ENCODE measurements at places on chromosomes 2 and 18.

DNA sequence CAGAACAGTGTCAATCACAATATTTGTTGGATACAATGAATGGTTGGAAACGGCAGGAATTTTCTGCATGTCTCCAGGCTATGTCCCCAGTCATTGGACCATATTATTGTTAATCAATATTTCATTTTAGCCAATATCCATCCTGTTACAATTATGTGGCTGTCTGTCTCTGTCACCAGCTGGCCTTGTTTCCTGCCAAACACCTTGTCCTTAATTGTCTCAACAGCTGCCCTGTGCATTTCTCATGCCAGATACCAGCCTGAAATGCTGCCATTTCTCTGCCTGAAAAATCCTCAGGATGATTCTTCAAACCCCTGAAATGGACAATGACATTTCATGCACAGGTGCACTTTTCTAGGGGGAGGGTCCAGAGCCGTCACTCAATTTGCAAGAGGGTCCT, 170.6 kb downstream of the ALPK2 start:
- no peak for DNase-seq

GRCh38 chr2:198916548-198917080, 541.1 kb downstream of the SATB2 start:
- no peak for DNase-seq

- DNase-seq = no peak
Observed at GRCh38 chr2:46284260-46284659, 12.9 kb upstream of the EPAS1 start.

DNA sequence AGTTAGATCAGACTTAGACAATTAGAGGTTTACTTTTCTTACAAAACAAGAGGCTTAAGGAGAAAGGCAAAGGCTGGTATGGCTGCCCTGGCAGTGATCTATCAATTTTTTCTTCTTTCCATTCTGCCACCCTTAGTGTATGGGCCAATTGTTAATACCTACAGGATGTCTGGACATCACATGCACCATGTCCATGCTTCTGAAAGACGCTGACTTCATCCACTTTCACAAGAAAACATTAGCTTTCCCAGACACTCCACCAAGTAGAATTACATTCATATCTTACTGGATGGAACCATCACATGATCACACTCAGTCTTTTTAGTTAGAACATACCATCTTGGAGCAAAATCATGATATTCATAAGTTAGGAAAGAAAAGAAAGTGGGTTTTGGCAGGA, 120.9 kb downstream of the ARHGAP28 start:
- no peak for DNase-seq

DNA sequence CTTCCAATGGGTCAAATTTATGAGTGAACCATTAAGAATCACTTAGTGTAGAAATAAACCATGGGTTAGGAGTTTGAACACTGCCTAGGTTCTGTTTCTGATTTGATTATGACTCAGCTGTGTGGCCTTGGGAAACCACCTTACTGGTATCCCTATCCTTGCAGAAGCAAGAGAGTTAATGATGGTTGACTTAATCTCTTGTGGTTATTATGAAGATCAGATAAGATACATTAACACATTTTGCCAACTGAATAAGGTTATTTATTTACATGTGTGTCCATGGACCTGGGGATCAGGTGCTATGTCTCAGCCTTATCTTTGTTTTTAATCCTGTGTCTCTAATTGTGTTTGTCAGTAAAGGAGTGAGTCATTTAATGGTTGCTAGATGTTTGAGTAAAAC, 5.4 kb upstream of the KCNJ13 start:
- peak; percentile 22 for DNase-seq

DNA sequence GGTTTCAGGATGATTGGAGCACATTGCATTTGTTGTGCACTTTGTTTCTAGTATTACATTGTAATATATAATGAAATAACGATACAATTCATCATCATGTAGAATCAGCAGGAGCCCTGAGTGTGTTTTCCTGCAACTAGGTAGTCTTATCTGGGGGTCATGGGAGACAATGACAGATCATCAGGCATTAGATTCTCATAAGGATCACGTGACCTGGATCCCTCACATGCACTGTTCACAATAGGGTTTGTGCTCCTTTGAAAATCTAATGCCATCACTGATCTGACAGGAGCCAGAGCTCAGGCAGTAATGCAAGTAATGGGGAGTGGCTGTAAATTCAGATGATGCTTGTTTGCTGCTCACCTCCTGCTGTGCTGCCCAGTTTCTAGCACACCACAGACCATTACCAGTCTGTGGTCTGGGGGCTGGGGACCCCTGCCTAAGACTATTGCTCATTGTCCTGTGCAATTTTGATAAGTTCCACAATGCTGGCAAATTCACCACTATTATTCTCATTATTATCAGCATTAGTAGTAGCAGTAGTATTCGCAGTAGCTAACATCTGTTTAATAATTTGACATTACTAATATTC, 428.7 kb upstream of the TNP1 start:
- no peak for DNase-seq

DNA sequence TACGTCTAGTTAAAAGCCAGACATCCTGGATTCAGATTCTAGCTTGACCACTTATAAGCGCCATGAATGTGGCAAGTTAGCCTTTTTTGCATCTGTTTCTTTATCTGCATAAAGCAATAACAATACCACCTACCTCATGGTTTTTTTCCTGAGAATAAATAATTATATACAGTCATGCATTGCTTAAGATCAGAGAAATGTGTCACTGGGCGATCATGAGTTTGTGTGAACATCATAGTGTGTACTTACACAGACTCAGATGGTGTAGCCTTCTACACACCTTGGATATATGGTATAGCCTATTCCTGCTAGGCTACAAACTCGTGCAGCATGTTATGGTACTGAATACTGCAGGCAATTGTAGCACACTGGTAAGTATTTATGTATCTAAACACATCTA, 84.7 kb upstream of the PELI1 start:
- DNase-seq = no peak

DNA sequence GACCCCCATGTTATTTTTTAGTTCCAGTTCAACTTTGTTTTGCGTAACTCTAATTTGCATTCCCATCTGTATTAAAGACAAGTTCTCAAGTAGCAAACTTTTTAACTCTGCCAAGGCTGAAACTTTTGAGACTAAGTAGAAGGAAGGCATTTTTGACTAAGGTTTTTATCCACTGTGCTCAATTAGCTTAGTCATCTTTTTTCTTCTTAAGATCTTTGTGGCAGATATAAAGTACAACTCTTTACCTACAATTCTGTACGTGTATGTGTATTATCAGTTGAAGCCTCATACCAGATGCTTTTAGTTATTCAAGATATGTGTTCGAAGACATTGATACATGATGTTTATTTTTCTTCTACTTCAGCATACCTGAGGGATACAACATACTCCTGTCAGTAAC, 41.6 kb downstream of the CREB1 start:
- no peak for DNase-seq

- DNase-seq = no peak
Observed at GRCh38 chr2:233892793-233893192, 24.4 kb upstream of the TRPM8 start.

DNA sequence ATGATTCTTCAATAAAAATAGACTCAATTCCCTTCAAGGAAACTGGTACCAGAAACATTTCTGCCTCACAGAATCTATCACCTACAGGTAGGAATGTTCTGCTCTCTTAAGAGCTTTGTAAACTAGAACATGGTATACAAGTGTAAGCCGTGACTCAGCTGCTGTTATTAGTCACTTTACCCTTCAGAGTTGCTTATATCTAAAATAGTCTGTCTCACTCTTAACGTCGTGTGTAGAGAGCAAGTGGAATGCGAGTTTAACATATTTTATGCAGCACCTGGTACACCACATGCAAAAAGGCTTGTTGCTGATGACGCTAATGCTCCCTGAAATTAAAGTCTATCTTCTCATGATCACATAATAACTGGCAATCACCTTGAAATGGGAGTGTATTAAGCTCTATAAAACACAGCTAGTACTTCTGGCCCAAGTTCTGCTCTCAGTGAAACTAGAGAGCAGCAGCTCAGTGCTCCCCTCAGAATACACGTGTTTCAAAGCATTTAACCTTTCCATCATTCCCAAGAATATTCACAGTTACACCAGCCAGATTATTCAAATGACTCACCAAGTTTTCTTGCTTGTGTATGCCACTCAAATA, 420.0 kb downstream of the ZEB2 start:
- no peak for DNase-seq

DNA sequence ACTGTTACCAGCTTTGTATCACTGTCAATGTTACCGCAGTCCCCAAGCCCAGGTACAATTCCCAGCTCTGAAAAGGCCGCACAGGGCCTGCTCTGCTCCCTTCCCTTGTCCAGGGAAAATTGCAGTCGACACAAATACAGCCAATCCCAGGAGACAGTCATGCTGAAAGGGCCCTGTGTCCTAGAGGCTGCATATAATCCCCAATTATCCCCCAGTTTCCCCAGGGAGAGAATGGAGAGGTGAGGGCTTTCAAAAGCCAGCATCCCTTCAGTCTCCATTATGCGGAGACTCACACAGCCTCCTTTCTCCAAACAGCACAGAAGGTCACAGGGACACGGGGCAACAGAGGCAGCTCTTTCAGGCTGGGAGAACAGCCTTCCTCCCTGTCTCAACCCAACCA, 17.1 kb upstream of the CTIF start:
- DNase-seq = no peak

- DNase-seq = no peak
Observed at GRCh38 chr2:24885221-24886125, 34.6 kb downstream of the ADCY3 start.

- DNase-seq = peak; percentile 14
Observed at GRCh38 chr18:1663879-1664705, 759.4 kb downstream of the ADCYAP1 start.

DNA sequence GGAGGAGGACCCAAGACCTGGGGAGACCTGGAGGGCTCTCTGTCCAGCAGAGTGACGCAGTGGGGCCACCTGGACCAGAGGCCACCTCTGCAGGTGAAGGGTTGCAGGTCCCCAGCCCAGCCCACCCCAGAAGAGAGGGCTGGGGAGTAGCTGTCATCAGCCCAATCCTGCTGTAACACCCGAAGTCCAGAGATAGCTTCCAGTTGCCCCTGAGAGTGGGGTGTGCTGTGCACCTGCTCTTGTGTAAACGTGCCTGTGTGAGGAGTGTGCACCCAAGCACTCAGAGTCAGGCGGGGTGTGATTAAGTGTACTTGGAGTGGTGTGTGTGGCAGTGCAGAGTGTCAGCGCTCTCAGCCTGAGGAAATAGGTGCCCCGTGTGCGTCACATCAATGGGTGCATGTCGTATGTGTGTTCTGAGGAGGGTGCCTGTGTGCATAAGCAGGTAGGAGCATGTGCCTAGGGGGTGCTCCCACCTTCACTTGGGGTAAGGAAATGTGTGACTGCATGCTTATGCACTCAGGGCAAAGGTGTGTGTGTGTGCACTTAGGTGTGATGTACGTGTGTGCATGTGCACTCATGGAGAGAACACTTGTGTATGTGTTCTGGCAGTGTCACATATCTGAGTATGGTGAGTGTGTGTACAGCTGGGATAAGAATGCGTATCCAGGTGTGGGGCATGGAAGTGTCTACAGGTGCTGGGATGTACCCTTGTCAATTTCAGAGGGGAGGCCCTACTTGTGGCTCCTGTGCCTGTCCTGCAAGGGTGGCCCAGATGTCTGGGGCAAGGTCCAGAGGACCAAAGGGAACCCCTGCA, 672 bp downstream of the ATP6V1B1 start:
- DNase-seq = no peak

DNA sequence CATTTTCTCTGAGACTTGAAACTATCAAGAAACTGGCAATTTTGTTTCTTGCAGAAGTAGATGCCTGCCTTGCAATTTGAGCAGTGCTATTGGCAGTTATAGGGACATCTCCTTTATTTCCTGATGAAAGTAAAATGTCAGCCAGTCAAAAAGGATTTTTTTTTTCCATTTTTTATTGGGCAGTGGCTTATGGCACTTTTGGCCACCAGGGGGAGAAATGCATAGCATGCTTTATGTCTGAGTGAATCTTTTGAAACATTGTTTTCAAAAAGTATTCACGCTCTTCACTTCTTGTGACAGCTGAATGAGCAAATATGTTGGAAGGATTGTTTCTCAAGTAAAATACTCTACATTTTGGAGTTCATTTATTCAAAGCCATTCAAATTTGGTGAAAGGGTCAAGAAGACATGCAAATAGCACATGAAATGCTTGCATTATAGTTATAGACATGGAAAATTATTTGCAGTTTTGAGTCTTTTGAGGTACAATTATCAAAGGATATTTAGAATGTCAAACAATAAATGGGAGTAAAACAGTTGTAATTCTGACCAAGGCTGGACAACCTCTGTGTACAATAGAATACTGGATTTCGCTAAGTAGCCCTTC, 491.0 kb downstream of the CDH2 start:
- no peak for DNase-seq

DNA sequence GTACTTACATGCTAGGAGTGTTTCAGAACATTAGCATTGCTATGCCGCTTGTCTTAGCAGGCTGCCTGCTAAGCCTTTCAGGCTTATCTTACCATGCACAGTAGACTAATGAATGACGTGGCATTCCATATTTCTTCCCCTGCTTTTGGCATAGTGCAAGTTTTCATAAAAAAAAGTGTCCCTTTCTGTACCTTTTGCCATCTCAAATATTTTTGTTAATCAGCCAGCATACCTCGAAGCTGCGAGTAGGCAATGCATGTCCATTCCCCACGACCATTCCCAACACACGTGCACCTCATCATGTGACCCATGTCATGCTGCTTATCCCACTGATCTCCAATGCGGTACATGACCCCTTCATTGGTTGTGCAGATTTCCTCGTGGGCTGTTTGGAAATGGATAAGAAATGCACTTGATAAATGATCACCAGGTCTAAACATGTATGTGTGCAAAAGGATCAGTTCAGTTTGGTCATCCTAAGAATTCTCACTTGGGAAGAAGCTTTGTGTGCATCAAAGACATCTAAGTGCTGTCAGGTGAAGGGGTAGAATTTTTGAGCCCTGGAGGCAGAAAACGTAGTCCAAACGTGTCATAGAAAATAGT, 13.9 kb downstream of the FN1 start:
- no peak for DNase-seq

DNA sequence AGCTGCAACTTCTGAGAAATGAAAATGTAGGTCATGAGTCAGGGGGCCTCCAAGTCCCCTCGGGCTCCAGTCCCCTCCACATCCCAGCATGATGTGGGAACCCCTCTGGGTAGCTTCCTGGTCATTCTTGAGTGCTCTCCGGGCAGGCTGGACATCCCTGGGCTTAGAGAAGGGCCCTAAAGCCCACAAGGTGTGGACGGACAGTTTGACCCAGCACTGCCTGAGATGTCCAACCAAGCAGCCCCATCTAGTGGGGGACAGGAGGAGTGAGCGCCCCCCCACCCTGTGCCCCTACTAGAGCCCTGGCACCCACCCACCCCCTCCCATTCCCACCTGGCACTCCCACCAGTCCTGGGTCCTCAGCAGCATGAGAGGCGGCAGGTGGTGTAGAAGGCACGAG, 46.0 kb downstream of the CYP27C1 start:
- DNase-seq = no peak

Measured in stimulated activated CD8-positive, alpha-beta memory T cell treated with anti-CD3 and anti-CD28 coated beads, Interleukin-15, amount 100 ng/mL, for 48 hours (primary cell).